ENCODE measurements at places on chromosomes 6 and 20.
A peak's percentile ranks its signal among the peaks of the same experiment; 100 is the strongest.

GRCh38 chr20:63176034-63176426, 39.9 kb downstream of the YTHDF1 start:
- DNase-seq = no peak

GRCh38 chr6:131040866-131041265, 22.2 kb downstream of the EPB41L2 start:
- DNase-seq = no peak

DNA sequence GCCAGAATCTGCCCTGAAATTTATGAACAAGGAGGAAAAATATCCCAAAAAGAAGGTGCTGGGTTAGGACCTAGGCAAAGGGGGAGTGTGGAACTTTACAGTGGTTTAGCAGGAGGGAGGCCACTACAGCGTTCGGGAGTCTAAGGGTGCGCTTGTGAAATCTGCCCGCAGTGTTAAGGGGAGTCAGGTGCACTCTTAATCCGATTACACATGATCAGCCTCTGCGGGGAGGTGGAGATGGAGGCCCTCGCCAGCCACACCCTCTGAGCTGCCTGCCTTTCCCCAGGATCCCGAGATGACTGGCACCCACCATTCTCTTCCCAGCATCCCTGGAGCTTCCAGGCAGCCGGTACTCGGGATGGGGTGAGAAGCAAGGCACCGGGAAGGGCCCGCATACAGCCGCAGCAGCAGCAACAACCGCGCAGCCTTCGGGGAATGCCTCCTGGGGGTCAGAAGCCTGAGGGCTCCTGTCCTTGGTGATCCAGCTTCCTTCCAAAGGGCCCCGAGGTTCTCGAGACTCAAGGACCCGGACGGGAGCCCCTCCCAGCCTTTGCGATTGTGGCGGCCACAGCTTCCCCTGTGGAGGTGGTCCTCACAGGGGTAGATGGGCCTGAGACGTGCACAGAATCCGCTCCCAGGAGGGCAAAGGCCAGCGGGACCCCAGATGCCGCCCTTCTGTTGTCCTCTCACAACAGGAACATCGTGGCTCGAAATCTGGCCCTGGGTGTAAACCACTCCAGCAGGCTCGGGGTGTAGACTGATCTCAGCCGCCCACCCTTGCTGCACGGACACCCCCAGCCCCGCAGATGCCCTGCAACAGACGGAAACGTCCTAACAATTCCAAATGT, 57.3 kb upstream of the CST7 start:
- DNase-seq = peak; percentile 67

DNA sequence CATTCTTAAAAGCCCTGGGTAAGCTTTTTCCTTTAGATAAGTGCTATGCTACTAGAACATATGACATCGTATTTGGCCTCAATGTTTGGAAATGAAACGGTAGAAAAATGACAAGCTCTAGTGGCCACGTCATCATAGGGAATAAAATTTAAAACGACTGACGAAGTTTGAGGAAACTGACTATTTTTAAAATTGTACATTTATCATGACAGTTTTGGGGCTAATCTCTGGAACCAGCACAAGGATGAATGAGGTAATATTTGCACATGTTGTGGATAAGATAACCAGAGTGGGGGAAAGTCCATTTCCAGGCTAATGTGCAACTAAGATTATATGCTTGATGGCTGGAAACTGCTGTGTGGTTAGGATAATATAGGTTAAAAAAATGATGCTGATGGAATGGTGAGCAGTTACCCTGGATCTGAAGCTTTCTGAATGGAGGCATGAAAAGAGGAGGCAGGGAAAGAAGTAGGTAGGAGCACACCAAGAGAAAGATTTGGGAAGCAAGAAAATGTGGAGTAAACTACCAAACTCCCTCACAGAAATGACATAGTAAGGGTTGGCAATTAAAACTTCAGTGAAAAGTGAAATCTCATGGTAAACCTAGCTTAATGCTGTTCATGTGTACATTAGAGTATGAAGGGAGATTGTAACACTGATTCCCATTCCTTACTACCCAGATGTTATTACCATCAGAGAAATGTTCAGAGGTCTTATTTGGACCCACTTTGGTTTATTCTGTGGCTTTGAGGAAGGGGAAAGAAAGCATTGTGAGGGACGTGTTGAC, 42.7 kb upstream of the CEP162 start:
- no peak for DNase-seq

DNA sequence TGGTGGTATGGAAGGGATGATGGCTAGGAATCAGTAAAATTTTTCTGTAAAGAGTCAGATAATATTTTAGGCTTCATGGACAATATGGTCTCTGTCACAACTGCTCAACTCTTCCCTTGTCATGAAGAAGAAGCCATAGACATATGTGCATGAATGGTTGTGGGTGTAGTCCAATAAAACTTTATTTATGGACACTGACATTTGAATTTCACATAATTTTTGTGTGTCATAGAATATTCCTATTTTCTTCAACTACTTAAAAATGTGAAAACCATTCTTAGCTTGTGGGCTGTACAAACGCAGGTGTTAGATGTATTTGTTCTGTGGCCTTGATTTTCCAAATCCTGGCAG, 59.9 kb downstream of the SYNDIG1 start:
- no peak for DNase-seq

- DNase-seq = no peak
Measured at GRCh38 chr6:29584821-29585220, at the start of gene OR2H2. OR2H2 (plus strand) TSS chr6:29585121; CDS start chr6:29587945, 2,824 bp downstream.

- DNase-seq = no peak
Measured at GRCh38 chr20:64077094-64077493, 2.2 kb downstream of the RGS19 start.

- DNase-seq = no peak
Measured at GRCh38 chr6:25324066-25324762, 45.0 kb downstream of the CARMIL1 start.

GRCh38 chr6:28867086-28867409, 56.7 kb downstream of the TRIM27 start:
- no peak for DNase-seq

GRCh38 chr6:113385020-113385431, 472.1 kb upstream of the MARCKS start:
- no peak for DNase-seq

GRCh38 chr20:19354950-19355349, 142.5 kb downstream of the SLC24A3 start:
- DNase-seq = no peak

DNA sequence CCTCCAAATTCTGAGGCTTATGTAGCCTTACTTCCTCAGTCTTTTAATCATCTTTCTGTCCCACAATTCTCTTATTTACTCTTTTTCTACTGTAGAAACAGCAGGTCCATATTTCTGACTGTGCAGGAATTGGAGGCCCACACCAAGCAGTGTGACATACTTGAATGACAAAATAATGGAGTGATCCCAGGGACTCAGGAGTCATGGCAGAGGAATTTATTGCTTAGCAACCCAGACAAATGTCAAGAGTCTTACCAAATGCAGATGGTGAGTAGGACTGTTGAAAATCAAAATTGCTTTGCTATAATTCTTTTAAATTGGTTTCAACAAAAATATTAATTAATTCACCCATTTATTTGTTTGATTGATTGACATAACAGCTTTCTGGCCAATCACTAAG, 59.9 kb downstream of the HTR1B start:
- no peak for DNase-seq

- DNase-seq = no peak
Measured at GRCh38 chr20:1293641-1294379, 27.7 kb downstream of the SNPH start.

DNA sequence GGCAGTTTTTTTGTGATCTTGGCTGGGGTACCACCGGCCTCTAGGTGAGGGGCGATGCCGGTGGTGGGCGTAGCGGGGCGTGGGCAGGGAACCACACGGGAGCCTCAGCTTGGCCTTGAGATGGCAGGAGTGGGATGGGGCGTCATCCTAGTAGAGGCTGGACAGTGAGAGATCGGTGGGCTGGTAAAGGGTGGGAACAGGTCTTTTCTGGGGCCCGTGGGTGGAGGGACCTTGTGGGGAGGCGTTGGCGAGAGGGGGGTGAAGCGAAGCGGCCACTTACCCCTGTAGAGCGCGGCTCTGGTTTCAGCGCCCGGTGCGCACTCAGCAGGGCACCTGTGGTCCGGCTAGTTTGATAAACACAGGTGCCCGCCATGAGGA, 12.0 kb downstream of the ITPR3 start:
- no peak for DNase-seq

GRCh38 chr6:84498905-84499304, 265.5 kb downstream of the TBX18 start:
- no peak for DNase-seq

GRCh38 chr6:56642366-56643261, at the start of gene DST:
DST (minus strand) TSS chr6:56642889.
- no peak for DNase-seq

- DNase-seq = no peak
Measured at GRCh38 chr6:2354138-2354491, 108.7 kb upstream of the GMDS start.
